ENCODE measurements at places on chromosomes 16 and 17. TPM values are rescaled to one million over a fixed set of nuclear protein-coding genes. Genes with fewer than 3 reads are reported as not detected.

FBXW10 gene
- not detected for total RNA-seq

GAS2L2 gene
- total RNA-seq = not detected

RND2 gene
- not detected for total RNA-seq

SNX20 gene
- total RNA-seq = 96.9 TPM

DNA sequence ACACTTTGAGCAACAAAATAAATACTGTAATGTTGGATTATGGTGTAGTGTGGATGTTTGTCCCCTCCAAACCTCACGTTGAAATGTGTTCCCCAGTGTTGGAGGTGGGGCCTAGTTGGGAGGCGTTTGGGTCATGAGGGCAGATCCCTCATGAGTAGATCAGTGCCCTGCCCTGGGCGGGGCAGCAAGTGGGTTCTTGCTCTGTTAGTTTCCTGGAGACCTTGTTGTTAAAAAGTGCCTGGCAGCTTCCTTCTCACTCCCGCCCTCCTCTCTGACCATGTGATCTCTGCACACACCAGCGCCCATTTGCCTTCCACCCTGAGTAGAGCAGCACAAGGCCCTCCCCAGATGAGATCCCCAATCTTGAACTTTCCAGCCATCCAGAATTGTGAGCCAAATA, 67.7 kb downstream of the MPRIP start:
- ATAC-seq = peak; percentile 53

DNA sequence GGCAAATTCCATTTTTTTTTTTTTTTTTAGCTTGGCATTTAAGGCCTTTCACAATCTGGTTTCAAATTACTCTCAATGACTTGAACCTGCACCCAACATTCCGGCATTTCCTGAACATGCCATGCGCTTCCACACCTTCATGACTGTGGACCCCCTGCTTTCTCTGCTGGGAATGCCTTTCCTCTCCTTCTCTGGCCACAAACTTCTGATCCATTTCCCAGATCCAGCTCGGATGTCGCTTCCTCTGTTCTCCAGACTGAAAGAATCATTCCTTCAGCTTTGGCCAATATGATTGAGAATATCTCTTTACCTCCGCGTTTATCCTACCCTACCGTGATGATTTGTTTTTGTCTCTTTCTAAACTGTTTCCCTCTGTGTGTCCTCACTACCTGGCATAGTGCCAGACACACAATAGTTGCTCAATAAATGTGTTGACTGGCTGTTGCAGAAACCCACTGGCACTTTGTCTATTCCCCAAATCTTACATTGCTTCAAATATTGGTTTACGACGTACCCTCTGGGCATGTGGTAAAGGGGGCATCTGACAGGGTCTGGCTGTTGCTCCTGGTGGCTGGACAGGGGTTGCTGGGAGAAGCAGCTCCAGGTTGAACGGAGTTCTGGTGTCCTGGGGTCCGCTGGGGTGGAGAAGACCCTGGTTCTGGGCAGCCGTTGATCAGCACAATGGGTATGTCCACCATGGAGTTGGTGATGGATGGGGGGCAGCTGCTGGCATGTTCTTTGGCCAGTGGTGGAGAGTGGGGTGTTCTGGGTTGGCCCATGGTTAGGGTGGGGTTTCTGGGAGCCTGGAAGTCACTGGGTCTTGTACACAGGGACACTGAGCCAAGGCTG, 14.7 kb downstream of the TNS4 start:
- ATAC-seq = no peak

GRCh38 chr16:10846213-10846998, 27.8 kb upstream of the TVP23A start:
- ATAC-seq = no peak

DNA sequence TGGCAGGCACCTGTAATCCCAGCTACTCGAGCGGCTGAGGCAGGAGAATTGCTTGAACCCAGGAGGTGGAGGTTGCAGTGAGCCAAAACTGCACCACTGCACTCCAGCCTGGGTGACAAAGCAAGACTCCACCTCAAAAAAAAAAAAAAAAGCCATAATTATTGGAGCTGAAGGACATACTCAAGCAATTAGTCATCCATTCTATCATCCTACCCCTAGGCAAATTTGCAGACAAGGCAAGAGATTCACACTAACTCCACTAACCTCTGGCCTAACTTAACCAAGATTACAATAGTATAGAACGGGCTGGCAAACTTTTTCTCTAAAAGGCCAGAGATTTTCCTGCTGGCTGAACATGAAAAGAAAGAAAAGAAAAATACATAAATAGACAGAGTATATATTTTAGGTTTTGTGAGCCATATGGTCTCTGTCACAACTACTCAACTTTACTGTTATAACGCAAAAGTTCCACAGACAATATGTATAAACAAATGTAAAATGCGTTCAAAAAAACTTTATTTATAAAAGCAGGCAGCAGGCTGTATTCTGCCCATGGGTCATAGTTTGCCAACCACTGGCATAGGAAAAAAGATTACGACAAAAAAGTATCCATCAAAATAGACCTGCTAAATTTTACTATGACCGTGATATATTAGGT, 29.7 kb downstream of the BRIP1 start:
- ATAC-seq = no peak

DNA sequence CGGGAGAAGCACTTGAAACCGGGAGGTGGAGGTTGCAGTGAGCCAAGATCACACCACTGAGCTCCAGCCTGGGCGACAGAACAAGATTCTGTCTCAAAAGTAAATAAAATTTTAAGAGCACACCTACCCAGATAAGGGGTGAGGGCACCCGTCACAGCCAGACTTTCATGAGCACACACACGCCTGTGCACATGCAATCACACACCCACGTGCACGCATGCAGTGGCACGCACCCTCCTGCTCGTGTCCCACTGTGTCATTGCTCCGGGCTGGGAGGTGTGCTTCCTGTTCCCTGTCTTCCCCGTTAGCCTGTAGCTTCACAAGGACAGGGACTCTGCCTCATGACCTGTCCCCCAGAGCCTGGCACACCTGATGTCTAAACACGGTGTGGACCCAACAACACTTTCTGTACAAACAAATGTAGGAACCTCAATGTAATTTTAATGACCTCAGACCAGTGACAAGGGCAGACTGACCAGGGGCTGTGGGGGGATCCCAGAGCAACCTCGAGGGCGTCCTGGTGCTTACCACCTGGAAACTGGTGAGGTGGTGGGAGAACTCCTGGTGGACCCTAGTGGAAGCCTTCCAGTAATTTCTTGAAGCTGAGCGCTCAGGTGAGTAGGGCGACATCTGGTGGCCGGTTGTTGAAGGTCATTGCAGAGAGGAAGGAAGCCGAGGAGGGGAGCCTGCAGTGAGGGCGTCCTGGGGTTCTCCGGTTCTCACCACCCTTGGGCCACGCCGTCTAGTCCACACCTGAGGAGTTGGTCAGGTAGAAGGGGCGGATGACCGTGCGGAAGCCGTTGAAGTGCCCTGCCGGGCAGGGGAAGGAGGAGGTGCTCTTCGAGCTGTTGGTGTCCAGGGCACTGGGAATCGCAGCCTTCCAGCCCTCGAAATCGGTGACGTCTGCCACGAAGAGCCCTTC, 8.6 kb downstream of the LGALS3BP start:
- ATAC-seq = peak; percentile 74

DNA sequence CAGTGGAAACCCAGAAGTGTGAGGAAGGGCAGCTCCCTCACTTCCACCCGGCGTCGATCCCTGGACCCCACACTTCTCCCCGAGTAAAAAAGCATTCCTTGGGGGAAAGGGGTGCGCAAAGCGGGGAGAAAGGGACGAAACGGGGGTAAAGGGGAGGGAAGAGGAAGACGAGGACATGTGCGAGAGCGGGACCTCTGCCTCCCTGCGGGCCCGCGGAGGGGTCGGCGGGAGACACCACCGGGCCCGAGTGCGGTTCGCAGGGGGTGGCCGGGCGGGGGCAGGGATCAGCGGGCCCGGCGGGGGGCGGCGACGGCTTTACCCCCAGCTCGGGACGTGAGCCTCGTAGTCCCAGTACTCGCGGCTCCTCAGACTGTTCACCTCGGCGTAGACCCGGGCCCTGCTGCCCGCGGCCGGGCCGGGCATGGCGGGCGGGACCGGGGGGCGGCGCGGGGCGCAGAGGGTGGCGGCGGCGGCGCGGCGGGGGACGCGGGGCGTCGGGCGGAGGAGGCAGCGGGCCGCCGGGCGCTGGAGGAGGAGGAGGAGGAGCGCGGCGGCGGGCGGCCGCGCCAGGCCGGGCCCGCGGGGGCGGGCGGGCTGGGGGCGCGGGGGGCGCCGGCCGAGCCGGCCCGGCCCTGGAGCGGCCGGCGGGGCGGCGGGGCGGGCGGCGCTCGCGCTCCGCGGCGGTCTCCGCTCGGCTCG, 443 bp downstream of the CSNK2A2 start:
- peak; percentile 40 for ATAC-seq

DNA sequence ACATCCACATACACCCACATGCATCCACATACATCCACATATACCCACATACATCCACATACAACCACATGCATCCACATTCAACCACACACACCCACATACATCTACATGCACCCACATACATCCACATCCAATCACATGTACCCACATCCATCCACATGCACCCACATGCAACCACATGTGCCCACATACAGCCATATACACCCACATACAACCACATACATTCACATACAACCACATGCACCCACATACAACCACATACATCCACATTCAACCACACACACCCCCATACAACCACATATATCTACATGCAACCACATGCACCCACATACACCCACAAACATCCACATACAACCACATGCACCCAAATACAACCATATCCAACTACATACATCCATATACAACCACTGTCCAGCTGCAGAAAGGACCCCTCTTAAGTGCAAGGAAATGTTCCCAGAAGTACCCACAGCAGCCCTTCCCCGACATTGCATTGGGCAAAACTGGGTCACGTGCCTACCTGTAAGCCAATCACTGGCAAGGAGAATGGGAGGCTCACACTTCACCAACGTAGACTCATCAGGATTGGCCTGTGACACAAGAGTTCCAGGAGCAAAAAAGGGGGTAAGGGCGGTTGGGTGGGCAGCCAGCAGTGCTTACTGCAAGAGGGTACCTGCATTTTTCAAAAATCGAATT, 18.1 kb downstream of the CALB2 start:
- ATAC-seq = no peak

DNA sequence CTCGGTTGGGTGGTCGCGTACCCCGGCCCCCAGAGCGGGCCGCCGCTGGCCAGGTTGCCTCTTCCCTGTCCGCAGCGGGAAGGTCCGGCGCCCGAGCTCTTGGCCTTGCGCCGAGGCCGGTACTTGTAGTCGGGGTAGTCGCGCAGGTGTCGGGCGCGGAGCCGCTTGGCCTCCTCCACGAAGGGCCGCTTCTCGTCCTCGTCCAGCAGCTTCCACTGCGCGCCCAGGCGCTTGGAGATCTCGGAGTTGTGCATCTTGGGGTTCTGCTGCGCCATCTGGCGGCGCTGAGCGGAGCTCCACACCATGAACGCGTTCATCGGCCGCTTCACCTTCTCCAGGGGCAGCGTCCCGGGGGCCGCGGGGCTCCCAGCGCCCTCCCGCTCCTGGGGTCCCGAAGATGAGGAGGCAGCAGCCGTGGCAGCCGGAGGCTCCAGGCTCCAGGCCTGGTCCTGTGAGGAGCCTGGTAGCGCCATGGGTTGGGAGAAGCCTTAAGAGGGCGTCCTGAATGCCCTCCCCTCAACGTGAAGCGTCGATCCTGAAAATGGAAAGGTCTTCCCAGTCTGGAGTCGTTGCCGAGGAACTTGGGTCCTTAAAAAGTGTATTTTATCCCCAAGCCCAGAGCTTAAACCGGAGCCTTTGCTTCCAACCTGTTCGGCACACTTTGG, 558 bp downstream of the SOX15 start:
- peak; percentile 84 for ATAC-seq

GRCh38 chr16:48810803-48811453, 200.9 kb upstream of the N4BP1 start:
- no peak for ATAC-seq

DNA sequence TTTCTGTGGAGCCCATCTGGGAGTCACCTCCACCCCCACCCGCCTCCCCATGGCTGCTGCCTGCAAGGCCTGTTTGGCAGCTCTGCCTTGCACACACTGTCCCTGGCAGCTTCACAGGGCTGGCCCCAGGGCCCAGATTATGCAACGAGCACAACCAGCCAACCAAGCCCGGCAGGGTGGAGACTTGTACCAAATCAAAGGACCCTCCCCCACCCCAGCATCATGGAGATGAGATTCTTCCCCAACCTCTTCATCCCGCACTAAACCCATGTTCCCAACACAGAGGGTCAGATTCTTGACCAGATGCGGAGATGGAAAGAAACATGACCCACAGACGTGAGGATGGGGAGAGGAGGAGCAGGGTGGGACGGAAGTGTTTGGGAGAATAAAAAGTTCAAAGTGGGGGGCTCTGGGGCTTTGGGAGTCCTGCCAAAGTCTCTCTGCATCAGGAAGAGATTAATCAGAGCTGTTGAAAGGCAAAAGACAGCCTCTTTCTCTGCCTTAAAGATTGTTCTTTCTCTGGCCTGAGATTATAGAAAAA, 3.8 kb downstream of the SMARCD2 start:
- no peak for ATAC-seq

DNA sequence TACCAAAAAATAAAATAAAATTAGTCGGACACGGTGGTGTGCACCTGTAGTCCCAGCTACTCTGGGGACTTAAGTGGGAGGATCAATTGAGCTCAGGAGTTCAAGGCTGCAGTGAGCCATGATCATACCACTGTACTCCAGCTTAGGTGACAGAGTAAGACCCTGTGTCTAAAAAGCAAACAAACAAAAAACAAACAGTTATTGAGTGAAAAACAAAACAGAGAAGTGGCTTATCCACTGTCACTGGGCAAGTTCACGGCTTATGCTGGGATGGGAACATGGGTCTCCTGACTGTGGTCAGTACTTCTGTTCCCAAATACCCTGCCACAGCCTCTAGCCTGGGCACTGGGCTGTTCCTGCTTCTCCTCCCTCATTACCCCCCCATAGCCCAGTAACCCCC, 9.5 kb upstream of the GRN start:
- no peak for ATAC-seq

DNA sequence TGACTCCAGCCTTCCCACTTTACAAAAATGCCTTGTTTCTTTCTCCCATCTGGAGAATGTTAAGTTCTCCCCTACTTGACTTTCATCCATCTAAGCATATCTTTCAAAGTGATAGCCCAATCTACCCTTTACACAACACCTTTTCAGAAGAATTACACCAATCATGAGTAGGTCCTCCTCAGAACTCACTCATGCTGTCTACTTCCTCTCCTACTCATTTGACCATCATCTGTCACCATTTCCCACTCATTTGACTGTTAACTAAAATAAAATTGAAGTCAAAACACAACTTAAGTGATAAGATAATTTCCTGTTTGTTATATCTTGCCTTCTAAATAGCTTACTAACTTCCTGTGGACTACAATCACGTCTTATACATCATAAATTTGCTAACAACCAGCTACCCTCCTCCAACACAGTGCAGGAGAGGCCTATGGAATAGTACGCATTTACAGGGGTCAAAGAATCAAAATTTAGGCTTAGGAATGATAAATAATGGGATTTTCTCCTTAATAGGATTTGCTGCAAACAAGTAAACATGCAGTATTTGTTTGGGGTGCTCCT, 16.1 kb downstream of the KCNJ16 start:
- ATAC-seq = peak; percentile 24

GRCh38 chr17:1083451-1084187, 86.7 kb downstream of the TIMM22 start:
- no peak for ATAC-seq

GRCh38 chr17:46081018-46081320, 81.9 kb downstream of the STH start:
- ATAC-seq = no peak
